ENCODE measurements at places on chromosomes 4 and X.

GRCh38 chrX:133653358-133653757, 238.1 kb upstream of the GPC4 start:
- no peak for DNase-seq

DNA sequence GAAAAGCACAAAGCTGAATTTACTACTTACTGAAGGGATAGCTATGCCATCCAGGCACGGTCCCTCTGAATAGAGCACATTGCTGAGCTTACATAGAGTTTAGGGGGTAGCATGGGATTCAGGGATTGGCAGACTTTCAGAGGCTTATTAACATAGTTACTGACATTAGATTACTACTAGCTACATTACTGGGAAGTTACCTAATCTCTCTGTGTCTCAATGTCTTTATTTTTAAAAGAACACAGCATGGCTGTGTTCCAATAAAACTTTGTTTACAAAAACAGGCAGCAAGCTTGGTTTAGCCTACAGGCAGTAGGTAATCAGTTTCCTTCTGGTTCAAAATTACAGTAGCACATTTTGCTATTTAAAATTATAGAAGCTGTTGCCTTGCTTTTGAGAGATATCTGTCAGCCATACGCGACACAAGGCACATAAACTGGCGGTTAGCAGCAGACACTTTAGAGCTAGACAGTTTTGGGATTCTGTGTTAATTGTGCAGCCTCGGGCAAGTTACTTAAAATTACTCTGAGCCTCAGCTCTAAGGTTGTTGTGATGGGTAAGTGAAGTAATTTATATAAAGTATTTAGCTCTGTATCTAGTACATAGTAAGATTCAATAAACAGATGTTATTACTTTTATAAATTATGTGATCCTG, 6.9 kb downstream of the KLHL8 start:
- DNase-seq: no peak

DNA sequence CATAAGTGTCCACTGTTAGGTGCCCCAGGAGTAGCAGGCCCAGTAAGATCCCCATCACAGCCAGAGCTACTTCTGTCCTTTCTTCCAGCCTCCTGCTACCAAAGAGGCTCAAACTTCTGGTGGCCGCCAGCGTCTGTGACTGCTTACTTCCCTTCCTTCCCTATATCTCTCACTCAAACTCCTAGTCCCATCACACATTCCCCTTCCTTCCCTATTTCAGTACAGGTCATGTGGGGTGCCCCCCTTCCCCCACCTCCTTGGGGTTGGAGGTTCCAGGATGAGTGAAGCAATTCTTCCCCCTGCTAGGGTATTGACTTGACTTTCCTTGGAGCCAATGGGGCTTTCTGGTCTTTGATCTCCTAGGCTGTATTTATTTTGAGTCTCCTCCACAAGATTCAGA, at the start of gene VSIG4:
TSS of gene VSIG4 (minus strand) at position 137 of the 400 bp plus-strand sequence. CDS start at position 55, 82 bp downstream.
- DNase-seq: no peak

DNA sequence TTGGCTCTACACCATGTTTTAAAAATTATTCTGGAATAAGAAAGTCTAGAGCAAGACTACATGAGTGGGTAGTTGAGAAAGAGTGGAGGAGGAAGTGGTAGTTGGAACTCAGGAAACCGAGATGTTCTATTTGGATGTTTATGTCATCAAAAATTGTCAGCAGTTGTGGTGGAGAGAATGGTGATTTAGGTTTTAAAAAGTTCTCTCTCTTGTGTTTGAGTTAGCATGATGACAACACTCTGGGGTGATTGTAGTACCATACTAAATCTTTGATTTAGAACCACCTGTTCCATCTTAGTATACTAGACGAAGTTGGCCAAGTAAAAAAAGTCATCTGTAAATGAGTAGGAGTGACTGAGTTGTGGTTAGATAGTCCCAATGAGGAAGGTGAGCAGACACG, 40.7 kb downstream of the KLHL2 start:
- no peak for DNase-seq

DNA sequence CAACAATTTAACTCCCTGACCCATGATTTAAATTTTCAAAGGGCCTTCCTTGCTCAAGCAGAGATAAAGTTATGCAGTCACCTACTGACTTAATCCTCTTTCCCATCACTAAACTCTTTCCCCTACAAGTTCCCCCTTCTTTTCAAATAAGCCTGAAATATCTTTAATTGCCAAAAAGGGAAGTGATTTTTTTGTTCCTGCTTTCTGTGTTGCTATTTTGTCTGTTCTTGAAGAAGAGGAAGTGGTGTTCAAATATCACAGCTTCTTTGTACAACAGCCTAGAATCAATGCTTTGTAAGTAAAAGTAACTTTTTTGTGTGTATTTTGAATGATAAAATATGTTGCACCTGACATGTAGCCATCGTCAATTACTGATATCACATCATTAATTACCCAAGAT, 595.9 kb downstream of the CENPC start:
- DNase-seq: no peak

DNA sequence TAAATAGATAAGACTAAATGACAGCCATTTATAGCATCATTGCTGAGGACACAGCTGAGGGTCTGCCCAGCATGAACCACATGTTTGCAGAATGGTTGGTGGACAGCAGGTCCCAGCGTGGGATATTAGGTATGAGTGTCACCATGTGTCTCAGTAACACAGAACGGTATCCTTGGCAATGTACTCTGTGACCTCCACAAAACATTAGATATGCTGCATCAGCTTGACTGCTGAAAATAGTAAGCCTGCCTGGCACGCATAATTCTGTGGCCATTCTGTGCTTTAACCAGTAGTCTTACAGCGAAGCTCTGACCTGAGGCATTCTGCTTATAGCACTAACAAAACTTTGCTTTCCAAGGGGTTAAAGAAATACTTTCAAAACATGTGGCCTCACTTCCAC, 32.0 kb downstream of the LIMCH1 start:
- DNase-seq: no peak

- no peak for DNase-seq
These were observed 2.2 kb downstream of the ATP8A1 start for GRCh38 chr4:42654631-42655268.

- DNase-seq: no peak
These were observed 66.4 kb downstream of the GALNT7 start for GRCh38 chr4:173235050-173235449.

GRCh38 chr4:73603271-73603710, 16.9 kb downstream of the RASSF6 start:
- no peak for DNase-seq

DNA sequence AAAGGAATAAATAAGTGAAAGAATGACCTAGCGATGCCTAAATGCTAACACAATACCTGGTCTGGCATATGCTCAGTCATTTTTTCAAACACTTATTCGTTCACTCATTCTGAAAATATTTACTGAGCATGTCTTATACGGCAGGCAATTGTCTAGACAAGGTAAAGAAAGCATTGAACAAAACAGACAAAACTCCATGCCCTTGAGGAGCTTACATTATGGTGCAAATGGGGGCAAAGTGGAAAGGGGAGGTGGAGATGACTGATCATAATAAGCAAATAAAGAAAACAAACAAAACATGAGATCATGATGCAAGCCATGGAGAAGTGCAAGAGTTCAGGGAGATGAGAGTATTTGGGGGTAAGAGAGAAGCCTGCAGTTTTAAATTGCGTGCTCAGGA, 334.6 kb upstream of the PPARGC1A start:
- no peak for DNase-seq

DNA sequence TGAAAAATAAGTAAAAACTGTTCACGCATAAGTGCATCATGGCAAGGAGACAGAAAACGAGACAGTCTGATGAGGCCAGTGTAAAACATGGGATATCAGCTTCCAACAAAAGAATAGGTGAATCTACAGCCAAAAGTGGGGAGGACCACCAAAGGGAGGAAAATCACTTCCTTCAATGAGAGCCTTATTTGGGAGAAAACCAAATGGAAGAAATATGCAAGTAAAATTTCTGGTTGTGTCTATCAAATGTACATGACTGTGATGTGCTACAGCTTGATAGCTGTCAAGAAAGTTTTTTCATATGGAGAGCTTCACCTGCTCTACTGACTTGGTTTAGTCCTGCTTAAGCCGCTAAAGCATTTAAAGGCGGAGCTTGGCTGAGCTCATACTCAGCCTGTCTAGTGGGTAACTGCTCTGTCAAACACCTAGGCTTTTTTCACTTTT, 66.2 kb downstream of the MAGEA1 start:
- no peak for DNase-seq

- no peak for DNase-seq
These were observed 21.2 kb downstream of the CCDC160 start for GRCh38 chrX:134258202-134258601.

- no peak for DNase-seq
These were observed 1.4 kb downstream of the PDZD4 start for GRCh38 chrX:153828723-153829548.

DNA sequence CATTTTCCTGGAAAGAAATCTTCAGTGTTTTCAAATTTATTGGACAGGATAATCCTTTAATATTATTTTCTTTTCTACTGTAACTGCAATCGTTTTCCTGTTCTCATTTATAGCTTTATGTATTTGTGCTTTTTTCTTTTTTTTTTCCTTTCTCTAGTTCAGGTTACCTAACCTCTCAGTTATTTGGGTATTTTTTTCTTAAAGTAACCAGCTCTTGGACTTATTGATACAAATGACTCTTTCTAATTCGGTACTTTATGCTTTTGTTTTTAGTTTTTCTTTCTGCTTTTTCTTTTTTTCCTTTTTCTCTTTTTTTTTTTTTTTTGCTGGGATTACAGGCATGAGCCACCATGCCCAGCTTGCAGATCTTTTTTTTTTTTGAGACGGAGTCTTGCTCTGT, 25.2 kb downstream of the WWC2 start:
- DNase-seq: no peak

- no peak for DNase-seq
These were observed 8.6 kb upstream of the KIAA0232 start for GRCh38 chr4:6773616-6774540.

GRCh38 chrX:21683941-21684340, 25.8 kb upstream of the KLHL34 start:
- no peak for DNase-seq

DNA sequence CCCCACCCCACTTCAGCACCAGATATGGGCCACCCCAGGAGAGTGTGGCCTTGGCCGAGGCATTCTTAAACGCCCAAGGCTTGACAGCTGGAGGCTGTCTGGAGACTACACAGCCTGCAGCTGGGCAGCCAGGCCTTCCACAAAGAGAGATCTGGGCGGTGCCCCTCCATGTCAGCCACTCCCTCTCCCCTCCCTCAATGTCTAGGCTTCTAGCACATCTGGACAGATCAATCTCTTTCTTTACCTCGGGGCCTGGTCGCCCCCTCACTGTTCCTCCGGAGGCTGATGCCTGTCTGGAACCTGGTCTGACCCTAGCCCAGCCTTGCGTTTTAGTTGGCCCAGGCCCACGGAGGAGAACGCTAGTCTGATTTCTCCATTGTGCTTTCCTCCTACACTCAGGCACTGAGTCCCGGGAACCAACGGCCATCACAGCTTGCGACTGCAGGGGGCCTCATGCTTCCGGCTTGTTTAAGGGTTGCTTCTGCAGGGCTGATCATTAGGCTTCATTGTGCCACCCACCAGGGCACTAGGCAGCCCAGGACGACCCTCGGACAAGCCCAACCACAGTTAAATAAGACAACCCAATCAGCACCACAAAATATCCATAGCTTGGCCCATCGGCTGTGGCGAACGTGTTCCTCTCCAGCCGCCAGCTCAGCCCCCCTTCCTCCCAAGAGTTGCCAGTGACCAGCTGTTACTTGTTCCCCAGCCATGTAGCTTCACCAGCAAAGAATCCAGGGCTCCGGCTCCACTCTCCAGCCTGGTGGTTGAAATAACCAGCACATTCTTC, 200.6 kb downstream of the BCOR start:
- no peak for DNase-seq

- no peak for DNase-seq
These were observed 143.8 kb downstream of the ANAPC10 start for GRCh38 chr4:144954230-144954629.

GRCh38 chr4:184356366-184356765, 118.0 kb downstream of the IRF2 start:
- no peak for DNase-seq

DNA sequence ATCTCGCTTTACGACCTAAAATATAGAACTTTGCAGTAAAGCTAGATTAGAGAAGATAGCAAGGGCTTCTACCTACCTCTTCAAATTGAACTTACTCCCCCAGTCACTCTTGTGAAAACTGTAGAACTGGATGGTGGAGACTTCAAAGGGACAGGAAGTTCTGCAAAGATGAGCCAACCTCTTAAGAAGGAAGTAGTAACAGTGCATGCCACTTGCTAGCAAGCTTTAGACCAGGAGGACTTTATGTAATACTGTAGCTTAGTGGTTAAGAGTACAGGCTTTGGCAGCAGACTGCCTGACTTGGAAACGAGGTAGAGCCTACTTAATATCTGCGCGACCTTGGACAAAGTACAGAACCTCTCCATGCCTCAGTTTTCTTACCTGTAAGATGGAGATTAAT, 27.5 kb upstream of the VBP1 start:
- DNase-seq: no peak

DNA sequence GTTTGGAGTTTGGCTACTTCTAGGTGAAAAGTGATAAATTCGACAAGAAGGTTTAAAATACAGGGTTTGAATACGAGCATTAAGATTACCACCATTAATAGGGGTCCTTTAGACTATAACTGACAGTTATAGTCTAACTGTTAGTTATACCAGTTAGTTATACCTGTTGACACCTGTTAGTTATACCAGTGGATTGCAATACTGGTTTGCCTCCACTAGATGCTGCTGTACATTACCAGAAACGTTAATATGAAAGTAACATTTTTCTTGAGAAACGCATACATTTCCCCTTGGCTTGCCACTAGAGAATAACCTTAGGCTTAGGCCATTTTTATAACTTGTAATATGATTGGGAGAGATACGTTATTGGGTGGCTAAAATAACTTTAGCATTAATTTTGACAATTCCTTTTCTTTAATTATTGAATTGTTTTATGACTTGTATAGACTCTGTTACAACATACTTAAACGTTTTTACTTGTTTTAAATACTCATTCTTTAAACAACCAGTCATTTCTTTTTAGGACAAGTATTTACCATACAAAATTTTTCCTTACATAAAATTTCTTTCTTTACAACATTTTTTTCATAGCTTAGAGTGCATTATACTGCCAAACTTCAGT, 911.2 kb downstream of the FSTL5 start:
- peak; percentile 2 for DNase-seq

GRCh38 chrX:10603612-10604011, 16.8 kb downstream of the MID1 start:
- DNase-seq: no peak
